ENCODE measurements at places on chromosomes 2 and 18. TPM values are rescaled to one million over a fixed set of nuclear protein-coding genes. Genes with fewer than 3 reads are reported as not detected.
A peak's percentile ranks its signal among the peaks of the same experiment; 100 is the strongest.

- peak; percentile 86 for DNase-seq
Observed at GRCh38 chr2:189440947-189441708, at the start of gene WDR75. WDR75 (plus strand) TSS chr2:189441474; CDS start chr2:189441493, 19 bp downstream.

DNA sequence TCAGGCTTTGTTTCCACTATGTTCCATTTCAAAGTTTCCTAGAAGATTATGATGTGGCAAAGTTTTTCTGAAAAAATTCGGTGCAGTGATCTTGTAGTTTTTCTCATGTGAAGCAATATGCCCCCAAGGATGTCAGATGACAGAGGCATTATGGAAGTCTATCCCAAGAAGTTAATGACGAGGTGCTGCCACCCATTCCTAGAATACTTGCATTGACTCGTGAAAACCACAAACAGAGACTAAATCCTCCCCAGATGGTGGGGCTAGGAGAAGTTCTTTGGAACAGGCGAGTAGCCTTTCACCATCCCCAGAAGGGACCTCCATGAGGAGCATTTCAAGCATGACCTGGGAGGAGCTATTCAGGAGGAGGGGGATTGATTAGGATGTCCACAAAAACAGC lies 40.2 kb upstream of the COPS8 start:
- no peak for DNase-seq

- no peak for DNase-seq
Observed at GRCh38 chr2:43170405-43171105, 55.9 kb downstream of the ZFP36L2 start.

DNA sequence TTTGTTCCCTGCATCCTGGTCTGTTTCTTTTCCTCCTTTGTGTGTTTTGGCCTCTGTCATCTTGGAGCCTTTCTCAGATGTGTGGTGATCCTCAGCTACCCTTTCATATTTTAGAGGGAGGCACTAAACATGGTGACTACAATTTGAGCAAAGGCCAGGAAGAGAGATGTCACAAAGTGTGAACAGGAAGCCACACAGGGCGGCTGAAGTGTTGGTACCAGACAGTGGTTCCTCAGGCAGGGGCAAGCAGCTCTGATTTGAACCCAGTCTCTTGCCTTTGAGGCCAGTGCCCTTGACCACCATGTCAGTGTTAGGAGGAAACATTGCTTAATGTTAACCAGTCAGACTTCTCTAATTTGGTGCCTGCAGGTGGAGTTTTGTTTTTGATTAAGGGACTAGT lies 9.2 kb downstream of the LRRFIP1 start:
- no peak for DNase-seq

GKN2 gene
- total RNA-seq = not detected

PIK3C3 gene
- 38.0 TPM for total RNA-seq

All from neural crest cell (in vitro differentiated cells).